Activated T-cell treated with anti-CD3 and anti-CD28 coated beads for 24 hours (primary cell): ENCODE measurements at places on chromosomes 11 and 22.

- no peak for DNase-seq
Measured at GRCh38 chr22:37062702-37063381, 11.3 kb downstream of the KCTD17 start.

DNA sequence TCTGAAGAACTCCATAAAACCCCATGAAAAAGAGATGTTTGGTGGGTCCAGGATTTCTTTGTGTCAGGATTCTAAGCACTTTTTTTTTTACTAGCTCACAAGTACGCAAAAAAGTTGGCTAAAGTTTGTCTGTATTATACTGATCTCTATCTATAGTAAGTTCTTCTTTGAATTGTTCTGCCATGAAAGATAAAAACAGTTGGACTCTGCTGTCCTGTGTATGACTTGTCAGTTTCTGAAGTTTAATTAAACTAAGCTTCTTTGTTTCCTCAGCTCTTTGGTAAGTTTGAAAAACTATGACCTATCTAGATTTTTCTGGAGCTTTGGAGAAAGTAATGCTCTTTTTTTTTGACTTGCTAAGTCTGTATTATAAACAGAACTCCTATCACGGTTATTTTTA, 812.2 kb upstream of the LUZP2 start:
- no peak for DNase-seq

DNA sequence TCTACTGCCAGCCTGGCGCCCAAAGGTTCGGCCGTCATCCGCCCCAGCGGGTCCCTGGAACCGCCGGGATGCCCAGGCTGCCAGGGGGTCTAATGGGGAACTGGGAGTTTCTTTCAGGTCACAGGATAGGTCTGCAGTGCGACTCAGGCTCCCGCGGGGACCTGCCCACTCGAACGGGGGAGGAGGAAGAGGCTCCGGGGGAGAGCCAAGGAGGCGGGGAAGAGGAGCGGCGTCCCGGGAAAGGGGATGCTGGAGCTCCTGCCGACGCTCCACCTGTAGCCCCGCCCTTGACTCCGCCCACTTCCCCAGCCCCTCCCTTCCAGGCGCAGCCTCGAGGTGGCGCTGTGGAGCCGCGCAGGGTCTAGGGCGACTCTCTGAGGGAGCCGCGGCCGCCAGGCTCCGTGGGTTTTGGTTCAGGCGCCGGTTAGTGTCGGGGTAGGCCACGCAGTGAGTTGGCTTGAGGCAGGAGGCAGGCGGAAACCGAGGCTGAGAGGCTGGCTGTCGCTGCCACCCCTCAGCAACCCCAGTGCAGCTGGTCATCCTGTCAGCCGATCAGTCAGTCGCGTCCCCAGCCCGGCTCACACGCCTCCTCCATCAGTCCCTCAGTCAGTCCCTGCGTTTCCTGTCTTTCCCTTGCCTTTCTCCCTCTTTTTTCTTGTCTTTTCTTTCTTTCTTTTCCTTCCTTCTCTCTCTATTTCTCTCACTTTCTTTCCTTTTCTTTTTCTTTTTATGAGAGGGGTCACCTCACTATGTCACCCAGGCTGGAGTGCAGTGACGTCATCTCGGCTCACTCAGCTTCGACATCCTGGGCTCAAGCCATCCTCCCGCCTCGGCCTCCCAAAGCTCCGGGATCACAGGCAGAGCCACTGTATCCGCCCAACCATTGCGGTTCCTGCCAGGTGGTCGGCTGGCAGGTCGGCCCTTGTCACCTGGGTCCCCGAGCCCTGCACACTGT, 26.4 kb downstream of the YWHAH start:
- DNase-seq, result peak; percentile 78

DNA sequence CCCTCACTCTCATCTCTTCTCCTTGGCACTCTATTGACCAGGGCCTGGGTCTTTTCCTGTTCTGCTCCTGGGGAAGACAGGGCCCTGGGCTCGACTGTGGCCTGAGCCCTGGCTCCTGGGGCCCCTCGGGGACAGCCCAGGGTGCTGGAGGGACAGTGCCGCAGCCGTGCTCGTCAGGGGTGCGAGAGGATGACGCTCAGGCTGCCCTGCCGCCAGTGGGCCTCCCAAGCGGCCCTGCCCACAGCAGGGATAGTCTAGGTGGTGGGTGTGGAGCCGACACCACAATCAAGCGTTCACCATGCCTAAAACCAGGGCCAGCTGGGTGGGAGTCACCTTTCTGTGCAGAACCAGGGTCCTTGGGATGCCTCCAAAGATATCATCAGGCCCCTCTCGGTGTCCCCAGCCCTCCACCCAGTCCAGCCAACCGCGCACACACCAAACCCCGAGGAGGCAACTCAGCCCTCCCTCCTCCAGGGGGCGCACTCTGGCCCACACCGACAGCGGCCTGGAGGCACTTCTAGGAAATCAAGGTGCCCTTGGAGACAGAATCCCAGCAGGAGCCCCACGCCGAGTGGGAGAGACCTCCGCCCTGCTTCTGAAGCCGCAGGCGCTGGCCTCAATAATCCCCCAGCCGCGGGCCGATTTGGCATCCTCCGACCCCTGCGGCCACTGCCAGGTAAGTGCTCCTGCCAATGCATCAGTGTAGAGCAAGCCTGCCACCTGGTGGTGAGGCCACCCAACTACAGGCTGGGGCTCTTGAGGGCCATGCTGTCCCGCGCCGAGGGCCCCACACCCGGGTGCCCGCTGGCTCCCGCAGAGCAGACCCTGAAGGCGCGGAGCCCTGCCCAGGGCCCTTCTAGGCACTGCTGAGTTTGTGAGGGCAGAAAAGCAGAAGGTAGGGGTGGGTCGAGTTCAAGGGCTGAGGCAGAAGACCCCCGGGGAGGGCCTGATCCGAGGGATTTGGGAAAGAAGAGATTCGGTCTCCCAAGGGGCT, 496.4 kb downstream of the BUD13 start:
- peak; percentile 57 for DNase-seq

DNA sequence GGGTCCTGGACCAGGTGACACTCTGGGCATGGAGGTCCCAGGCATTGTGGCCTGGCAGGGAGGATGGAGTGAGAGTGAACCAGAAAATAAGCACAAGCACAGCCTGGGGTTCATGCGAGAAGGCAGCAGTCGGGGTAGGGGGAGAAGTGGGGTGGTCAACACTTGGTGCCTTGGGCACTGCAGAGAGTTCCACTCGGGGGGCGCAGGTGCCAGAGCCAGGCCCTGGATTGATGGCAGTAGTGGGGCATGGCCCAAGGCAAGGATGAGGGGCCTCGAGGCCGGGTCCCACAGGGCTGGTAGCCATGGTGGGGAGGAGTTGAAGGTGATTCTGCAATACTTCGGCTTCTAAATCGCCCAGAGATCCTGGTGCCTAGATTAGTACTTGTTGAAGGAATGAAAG, 372.9 kb downstream of the TBC1D22A start:
- no peak for DNase-seq

GRCh38 chr11:126890561-126890960, 110.0 kb downstream of the KIRREL3 start:
- DNase-seq, result no peak

DNA sequence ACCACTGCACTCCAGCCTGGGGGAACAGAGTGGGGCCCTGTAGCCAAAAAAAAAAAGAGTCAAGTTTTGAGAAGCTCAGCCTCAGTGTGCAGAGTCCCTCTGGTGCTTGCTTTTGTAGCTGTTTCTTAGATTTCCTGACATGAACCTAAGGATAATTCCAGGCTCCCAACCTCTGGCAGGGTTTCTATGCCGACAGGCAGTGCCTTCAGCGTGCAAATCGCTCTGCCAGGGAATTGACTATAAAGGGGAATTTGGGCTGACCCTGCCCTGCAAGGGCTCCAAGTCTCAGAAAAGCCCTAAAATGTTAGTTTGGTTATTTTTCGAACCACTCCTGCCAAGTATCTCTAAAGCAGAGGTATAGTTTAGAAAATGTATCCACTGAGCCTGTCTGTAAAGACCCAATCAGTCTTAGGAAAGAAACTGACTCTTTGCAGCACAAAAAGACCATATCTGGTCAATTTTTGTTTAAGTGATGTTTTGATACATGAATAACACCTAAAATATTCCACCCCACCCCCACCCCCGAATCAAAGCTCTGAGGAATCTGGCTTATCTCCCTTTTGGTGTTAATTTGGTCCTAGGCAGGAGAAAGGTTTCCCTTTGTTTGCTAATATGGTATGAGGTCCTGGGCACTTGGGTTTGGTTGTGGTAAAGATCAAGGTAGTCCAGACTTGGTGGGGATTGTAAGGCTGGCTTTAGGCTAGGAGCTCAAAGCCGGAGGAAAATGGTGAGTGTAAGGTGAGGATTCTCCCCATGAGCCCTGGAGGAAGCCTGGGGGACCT, 49.7 kb downstream of the ANO1 start:
- no peak for DNase-seq

GRCh38 chr11:1744137-1744886, 6.1 kb downstream of the IFITM10 start:
- no peak for DNase-seq
